Bone marrow (tissue), 2 donors: ENCODE measurements at places on chromosomes 11 and 22.

GRCh38 chr11:986270-986951 lies 50.1 kb downstream of the MUC6 start:
- no peak for DNase-seq

DNA sequence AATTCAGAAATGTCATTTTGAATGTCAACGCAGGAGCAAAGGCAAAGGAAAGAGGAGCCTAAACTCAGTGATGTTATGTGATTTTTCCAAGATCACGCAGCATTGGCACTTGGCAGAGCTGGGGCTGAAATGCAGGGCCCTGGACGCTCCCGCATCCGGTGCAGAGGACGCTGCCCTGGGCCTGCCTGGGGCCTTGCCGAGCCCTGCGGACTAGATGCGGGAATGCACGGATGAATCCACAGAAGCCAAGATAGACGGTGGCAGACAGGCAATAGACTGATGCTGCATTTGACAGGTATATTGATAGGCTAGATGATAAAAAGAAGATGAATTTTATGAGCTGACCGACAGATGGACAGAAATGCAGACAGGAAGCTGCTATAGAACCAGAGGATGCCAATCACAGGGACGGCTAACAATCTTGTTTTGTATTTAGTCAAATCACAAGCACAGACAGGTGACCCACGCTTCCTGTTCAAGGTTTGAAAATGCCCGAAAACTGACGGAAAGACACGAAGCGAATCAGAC lies 696 bp upstream of the MARK2 start:
- no peak for DNase-seq

- no peak for DNase-seq
Measured at GRCh38 chr11:43690929-43691725, 10.6 kb downstream of the HSD17B12 start.

GRCh38 chr22:46748908-46749675 lies 11.0 kb upstream of the CERK start:
- peak; percentile 98 for DNase-seq

GRCh38 chr11:76574406-76574805 lies 96.1 kb downstream of the LRRC32 start:
- DNase-seq, result no peak

DNA sequence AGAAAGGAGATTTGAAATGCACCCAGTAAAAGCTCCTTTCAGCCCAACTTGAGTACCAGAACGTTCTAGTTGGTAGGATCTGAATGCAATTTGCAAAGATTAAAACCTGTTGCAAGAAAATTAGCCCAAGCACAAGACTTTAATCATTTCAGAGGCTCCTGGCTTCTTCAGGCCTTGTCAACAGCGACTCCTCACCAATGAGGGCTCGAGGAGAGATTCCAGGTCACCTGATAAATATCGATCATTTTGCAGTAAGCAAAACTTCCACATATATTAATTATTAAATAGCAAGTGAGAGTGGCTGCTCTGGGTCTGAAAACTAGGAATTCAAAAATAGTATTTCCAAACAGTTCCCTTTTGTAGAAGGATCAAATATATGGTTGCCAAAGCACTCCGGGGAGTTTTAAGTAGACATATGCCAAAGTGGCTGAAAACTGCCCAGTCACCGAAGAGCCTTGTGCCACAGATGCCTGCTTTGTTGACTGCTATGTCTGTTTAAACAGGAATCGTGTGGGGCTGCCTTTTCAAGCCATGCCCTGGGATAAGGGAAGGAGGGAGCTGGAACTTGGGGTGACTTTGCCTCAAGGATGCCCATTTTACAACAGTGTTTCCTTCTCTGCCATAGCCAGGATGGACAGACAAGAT lies 64.0 kb downstream of the CSNK2A3 start:
- DNase-seq, result no peak

GRCh38 chr11:128910576-128910975 lies 19.4 kb downstream of the KCNJ5 start:
- no peak for DNase-seq

DNA sequence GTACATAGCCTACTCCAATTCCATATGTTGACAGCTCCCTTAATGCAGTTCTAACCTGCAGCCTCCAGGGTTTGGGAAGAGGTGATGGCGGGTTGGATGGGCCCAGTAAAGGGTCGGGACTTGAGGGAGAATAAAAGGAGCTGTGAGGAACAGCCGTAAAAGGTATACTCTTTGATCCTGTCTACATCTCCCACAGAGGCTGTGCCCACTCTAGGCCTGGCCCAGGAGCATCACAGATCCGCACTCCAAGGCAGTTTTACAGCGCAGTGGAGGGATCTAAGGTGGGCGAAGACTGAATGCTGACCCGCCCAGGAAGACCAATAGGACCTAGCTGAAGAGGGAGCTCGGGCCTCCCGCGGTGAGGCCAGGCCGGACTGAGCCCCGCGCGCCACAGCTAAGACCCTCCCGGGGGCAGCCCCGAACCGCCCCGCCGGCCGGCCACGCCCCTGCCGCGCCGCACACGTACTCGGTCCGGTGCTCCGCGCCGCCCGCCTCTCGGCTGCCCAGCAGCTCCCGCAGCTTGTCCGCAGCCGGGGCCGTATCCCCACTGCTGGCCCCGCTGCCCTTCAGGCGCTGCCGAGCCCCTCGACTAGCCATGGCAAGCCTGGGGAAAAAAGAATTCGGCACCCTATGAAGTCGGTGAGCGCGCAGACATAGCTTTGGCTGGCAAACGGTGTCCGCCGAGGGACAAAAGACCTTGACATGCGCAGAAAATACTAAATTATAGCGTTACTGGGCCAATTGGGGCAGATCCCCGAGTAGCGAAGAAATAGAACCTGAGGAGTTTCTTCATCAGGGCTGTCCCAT lies at the start of gene ALG9:
Gene ALG9 (minus strand): TSS at position 696 of the 807 bp plus-strand sequence. CDS start 99 bp downstream, at position 597.
- DNase-seq, result peak; percentile 61

DNA sequence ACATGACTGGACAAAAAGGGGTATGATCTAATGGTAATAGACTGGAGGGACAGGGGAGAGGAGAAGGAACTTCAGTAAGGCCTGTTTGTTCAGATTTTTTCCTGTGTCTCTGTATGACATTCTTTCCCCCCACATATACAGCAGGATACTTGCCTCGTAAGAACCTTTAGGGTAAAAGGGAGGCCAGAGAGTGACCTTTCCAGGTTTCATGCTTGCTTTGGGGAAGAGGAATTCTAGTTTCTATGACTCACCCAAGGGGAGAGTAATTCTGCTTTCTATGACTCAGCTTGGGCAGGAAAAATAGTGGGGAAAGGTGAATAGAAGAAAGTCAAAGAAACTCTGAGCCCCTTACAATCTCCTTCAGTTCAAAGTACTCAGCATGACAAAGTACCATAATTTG lies 457.0 kb downstream of the DLG2 start:
- no peak for DNase-seq

GRCh38 chr22:37442135-37442534 lies 14.9 kb upstream of the ELFN2 start:
- DNase-seq, result no peak

DNA sequence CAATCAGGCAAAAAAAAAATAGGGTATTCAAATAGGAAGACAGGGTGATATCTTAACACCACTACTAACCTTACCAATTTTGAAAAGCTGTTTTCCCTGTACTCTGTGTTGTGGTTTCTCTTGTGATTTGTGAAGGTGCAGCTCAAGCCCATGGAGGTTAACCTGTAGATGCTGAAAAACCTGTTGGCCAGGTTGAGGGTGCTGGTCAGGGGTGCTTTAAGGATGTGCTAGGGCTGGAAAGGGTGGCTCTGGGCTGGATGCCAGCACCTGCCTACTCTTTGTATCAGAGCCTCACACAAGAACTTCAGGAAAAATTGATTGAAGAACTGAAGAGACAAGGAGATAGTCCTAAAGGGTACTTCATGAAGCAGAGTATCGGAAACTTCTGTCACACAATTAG lies 18.3 kb upstream of the OR5M8 start:
- no peak for DNase-seq

DNA sequence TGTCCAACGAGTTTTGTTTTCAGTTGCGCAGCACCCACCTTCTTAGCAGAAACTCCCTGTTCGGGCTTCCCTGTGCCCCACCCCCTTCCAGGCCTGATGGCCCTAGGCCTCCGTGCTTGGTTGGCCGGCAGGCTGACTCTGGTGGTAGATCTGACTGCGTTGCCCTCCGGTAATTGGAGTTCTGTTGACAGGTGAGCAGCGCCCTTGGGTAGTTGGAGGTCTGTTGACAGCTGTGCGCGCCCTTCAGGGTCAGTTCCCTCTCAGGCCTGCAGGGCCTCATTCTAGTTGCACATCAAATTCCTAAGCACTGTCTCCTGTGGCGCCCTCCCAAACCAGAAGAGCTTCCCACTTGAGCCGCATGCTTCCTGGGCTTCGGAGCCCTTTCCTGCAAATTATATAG lies 776 bp downstream of the DGCR6 start:
- no peak for DNase-seq

DNA sequence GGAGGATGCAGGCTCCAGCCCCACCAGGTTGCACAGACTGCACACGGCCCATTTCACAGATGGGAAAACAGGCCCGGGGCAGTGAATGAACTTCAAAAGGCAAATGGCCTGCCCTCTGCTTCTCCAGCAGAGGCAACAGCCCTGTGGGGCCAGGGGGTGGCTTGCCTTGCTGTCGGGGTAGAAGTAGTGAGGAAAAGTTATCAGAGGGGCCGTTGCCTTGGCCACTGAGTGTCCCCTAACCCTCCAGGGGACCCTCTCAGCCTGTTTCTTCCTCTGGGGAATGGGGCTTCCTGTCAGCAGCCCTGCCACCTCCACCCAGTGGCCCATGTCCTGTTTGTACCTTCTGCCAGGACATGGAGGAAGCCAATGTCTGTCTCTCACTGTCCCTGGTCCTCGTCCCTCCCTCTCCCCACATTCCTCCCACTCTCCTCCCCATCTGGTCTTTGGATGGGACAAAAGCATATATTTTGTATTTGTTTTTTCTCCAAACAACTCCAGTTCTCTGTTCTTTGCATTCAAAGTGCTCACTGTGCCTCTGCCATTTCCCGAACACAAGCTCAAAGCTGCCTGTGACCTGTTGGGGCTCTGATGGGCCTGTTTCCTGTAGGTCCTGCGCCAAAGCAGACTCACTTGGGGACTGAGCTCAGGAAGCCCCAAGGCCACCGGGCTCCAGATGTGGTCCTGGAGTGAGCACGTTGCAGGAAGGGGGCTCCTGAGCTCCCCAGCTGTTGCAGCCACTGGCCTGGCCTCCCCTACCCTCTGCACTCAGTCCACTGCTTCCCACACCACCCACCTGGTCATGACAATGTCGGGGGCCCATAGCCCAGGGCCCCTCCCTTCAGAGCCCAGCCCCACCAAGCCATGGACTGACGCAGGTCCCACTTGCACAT lies 9.5 kb downstream of the MAP4K2 start:
- no peak for DNase-seq

GRCh38 chr11:70421123-70421522 lies 22.8 kb downstream of the CTTN start:
- no peak for DNase-seq
